GM03348 (cell line): ENCODE measurements at places on chromosomes 4 and X.

- no peak for DNase-seq
These were observed 38.3 kb downstream of the GPAT3 start for GRCh38 chr4:83574247-83574646.

GRCh38 chr4:170743633-170744032 is 653.9 kb upstream of the AADAT start:
- DNase-seq, result no peak

DNA sequence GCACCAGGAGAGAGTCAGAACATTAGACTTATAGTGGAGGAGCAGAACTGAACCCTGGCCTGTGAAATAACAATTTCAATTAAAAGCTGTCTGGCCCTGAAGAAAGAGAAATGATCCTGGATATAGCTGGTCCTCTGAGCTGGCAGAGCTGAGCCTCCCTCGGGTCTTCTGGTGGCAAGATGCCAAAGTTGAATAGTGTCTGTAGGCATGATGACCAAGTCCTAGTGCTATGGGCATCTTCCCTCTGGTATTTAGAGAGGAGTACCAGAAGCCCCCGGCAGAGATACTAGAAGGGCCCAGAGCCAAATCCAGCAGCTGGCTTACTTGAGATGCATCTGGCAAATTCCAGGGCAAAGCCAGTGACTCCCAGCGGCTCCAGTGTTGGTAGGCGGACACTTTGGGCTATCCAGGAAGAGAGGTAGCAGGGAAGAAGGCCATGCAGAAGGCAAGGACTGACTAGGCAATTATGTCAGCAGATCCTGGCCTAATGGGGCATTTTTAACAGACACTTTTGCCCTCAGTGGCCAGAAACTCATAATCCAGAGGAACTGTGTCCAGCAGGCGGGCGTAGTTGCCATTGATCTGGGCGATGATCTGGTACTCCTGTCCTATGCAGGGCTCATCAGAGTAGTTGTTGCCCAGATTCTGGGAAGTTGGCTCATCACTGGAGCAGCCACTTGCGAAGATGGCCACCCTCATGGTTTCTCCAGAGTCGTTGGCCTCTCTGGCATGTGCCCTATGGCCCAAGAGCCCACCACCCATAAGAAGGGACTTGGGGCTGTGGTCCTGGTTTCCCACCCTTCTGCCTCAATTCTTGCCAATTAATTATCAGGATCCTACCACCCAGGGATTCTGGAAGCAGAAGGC is 17.9 kb downstream of the VSIG4 start:
- DNase-seq, result no peak

DNA sequence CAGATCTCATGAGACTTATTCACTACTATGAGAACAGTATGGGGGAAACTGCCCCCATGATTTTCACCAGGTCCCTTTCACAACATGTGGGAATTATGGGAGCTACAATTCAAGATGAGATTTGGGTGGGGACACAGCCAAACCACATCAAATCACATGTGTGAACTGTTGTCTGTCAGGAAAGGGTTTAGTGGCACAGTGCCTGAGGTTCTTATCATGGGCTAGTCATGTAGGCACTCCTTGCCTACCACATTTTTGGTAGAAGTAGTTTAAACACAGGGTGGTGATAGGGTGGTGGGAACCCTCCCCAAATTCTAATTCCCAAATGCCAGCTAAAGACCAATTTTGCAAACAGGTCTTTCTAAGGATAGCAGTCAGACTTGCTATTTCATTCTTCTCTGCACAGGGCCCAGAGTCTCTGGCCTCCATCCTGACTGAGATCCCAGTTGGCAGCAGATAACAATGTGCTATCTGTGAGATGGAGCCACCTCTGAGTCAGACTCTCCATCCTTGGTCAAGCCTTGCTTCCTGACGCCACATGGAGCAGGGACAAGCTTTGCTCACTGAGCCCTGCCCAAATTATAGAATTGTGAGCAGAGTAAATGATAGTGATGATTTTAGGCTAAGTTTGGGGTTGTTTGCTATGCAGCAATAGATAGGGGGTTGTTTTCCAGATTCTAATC is 33.5 kb upstream of the SETD7 start:
- no peak for DNase-seq

DNA sequence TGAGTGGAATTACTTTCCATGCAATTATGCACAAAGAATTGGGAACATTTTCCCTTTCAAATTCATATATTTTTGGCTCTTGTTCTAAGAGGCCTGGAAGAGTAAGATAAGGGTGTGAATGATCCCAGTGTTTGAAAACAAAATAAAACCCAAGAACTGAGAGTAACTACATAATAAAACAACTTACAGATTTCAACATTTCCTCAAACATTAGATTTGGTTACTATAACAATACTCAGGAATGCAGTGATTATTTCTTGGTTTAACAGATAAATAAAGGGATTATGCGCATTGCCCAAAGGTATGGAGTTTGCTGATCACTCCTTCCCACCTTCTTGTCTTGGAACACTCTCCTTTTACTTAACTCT is 292.5 kb downstream of the CAMK2D start:
- no peak for DNase-seq

DNA sequence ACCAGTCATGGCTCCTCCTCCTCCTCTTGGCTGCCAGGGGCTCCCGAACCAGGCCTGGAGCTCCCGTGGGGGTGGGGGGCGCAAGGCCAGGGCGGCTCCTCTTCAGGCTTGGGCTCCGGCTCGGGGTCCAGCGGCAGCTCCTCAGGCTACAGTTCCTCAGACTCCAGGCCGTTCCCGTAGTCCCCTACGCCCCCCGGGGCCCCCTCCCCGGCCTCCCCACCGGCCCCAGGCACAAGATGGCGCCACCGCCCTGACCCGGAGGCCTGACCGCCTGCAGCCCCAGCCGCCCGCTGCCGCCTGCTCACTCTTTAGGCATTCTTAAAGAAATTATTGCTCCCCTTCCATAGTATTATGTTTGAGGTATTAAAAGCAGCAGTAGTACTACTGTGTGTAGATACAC is 54.5 kb downstream of the TAF1 start:
- no peak for DNase-seq

DNA sequence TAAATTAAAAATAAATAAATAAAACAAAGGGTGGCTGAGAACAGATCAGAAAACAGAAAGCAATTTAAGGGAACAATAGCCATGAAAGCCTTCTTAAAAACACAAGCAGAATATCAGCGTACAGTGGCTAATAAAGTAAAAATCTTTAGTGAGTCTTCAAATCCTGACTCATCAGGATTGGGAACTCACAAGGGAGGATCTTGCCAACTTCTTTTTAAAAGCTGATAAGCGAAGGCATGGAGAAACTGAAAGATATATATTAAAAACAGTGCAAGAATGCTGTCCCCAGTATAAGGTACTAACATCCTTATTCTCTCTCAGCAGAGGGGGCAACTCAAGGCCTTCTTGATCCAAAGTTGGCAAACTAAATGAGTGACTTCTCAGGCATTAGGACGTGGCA is 180.1 kb downstream of the DHX15 start:
- DNase-seq, result no peak

- DNase-seq, result no peak
These were observed 59.5 kb downstream of the FRMPD3 start for GRCh38 chrX:107508925-107509324.

DNA sequence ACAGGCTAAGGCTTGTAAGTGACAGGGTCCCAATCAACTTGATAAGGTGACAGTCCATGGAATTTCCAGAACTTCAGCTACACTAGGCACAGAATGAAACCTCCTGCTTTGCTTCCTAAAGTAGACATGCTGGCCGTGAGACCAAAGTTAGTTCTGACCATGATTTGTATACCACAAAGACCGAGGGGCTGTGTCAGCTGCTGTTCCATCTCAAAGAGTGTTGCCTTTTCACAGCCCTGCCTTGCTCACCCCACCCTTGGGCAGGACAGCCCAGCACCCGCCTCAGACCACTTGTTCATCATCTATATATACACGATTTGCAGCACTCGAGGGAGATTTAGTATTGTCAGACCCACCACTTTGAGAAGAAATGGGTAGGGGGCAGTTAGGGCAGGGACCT is 5.3 kb downstream of the IDS start:
- no peak for DNase-seq

- peak; percentile 50 for DNase-seq
These were observed 79.8 kb upstream of the SMARCAD1 start for GRCh38 chr4:94127707-94128328.

GRCh38 chr4:113637363-113637762 is 124.2 kb downstream of the CAMK2D start:
- DNase-seq, result peak; percentile 40

DNA sequence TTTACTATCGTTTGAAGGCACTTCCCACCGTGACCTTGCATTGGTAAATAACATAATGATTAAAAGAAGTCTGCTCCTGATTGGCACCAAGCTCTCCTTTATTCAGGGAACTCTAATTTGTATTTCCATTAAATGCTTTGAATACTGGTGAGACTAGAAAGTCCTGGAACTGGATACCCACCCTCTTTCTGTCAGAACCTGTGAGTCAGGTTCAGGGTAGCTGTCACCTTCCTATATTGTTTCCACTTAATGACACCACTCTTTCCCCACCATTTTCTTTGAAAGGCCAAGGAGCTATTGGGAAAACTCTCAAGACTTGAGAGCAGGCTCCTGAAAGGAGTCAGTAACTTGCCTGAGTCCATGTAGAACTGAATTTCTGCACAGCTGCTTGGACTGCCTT is 55.9 kb upstream of the RASSF6 start:
- no peak for DNase-seq

- DNase-seq, result peak; percentile 29
These were observed 118.4 kb downstream of the APBB2 start for GRCh38 chr4:41095973-41096372.

GRCh38 chr4:6058531-6059374 is 40.5 kb upstream of the C4orf50 start:
- DNase-seq, result no peak

GRCh38 chr4:93299118-93299517 is 529.4 kb upstream of the ATOH1 start:
- DNase-seq, result no peak

GRCh38 chr4:113976741-113977525 is 2.5 kb downstream of the ARSJ start:
- DNase-seq, result no peak

- no peak for DNase-seq
These were observed 126.2 kb downstream of the SLC39A8 start for GRCh38 chr4:102219129-102219528.

DNA sequence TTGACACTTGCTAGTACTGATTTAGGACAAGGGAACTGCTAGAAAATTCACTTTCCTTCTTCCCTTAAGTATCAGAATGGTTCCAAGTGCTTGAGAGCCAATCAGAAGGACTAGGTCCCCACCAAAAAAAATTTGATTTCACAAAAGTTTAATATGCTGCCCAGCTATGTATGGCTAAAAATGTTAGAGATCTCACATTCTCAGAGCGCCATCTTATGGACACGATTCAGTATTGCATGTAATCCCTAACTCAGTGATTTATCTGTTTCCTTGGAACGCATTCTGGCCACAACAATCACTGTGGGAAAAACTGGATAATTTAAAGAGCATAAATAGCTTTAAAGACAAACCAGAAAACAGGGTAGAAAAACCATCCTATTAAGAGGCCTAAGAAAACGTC is 255.1 kb upstream of the GPC4 start:
- peak; percentile 52 for DNase-seq

- no peak for DNase-seq
These were observed 144.0 kb upstream of the NAP1L5 start for GRCh38 chr4:88841635-88842034.

GRCh38 chr4:186999686-187000085 is 276.0 kb upstream of the FAT1 start:
- peak; percentile 48 for DNase-seq

DNA sequence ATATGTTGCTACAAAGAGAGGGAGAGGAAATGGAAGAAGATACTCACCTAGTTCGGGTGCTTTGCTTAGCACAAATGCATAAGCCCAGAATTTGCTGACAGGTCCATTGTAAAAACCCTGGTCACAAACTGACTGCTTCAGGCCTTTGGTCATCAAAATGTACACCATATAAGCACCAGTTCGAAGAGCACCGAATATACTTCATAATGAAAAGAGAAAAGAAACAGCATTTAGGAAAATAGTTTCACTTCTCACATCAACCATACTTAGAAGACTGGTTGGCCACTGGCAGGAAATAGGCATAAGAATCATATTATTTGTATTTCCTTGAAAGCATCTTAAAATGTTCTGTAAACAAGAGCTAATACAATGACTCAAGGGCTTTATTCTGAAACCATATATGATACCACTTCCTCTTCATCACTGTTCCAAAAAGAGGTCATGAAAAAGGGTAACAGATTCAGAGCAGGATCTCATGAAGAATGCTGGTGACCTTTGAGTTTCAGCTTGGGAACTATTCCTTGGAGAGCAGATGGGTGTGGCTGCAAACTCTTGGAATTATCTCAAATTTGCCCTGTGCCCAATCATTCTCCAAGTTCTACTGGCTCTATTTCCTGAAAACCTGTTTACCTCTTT is 138.7 kb downstream of the ELOVL6 start:
- no peak for DNase-seq

DNA sequence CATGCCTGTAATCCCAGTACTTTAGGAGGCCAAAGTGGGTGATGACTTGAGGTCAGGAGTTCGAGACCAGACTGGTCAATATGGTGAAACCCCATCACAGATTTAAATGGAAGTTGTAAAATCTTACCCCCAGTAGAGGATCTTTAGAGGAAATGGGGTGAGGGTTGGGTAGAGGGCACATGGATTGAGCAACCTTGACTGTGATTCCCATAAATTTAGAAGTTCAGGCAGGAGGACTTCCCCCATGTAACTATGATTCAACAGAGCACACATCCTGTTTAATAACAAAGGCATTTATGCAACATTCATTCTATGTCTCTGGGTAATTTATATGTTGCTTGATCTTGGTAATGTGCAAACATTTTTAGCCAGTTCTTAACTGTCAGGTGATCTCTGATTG is 143.1 kb downstream of the RBM47 start:
- peak; percentile 23 for DNase-seq
